ENCODE measurements at places on chromosomes 6 and 20. TPM values are rescaled to one million over a fixed set of nuclear protein-coding genes. Genes with fewer than 3 reads are reported as not detected.
A peak's percentile ranks its signal among the peaks of the same experiment; 100 is the strongest.

Gene ANKEF1
- total RNA-seq = 11.6 TPM

Gene PRRT1
- total RNA-seq = not detected

Gene SLCO4A1
- 162 TPM for total RNA-seq

Gene SPATS1
- not detected for total RNA-seq

Gene STX11
- 1.5 TPM for total RNA-seq

Gene RNF144B
- 4.6 TPM for total RNA-seq

Gene TEAD3
- 15.4 TPM for total RNA-seq

Gene TCP11
- total RNA-seq = 1.7 TPM

Gene ABRACL
- total RNA-seq = 37.6 TPM

Gene MLIP
- total RNA-seq = not detected

GRCh38 chr6:142478117-142478516 is 176.3 kb downstream of the ADGRG6 start:
- DNase-seq = peak; percentile 40
- no peak overlapping the region for H3K4me3 ChIP-seq
- H3K27ac ChIP-seq = no peak overlapping the region
- H3K36me3 ChIP-seq = no peaks in the 10 kb centered on the region
- no peaks in the 10 kb centered on the region for H3K4me1 ChIP-seq

DNA sequence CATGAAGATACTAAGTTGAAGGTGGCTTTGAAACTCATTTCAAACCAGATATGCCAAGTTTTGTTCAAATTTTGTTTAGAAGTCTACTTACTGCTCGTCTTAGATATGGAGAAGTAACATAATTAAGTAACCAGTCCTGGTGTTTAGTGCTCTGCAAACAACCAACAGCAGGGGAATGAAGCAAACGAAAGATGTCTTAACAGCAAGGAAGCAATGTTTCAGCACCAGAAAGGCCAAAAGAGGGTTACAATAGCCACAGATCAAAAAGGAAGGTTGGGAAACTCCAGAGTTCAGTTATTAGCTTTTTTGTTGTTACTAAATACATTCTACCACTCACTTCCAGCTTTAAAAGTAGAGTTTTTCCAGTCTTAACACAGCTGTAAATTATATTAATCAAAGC is 45.1 kb downstream of the LHFPL5 start:
- no peak overlapping the region for H3K27ac ChIP-seq
- DNase-seq = no peak
- peaks cover 74% of the 10 kb centered on the region for H3K36me3 ChIP-seq
- H3K4me1 ChIP-seq = no peaks in the 10 kb centered on the region
- no peak overlapping the region for H3K4me3 ChIP-seq

- H3K27me3 ChIP-seq = no peaks in the 10 kb centered on the region
- DNase-seq = no peak
- H3K36me3 ChIP-seq = no peaks in the 10 kb centered on the region
- no peak overlapping the region for H3K4me3 ChIP-seq
- H3K27ac ChIP-seq = no peak overlapping the region
- H3K4me1 ChIP-seq = no peaks in the 10 kb centered on the region
Observed at GRCh38 chr6:119957195-119957594, 607.6 kb upstream of the MAN1A1 start.

- DNase-seq = peak; percentile 53
- H3K27me3 ChIP-seq = no peaks in the 10 kb centered on the region
- no peak overlapping the region for H3K4me3 ChIP-seq
- H3K27ac ChIP-seq = no peak overlapping the region
- no peaks in the 10 kb centered on the region for H3K4me1 ChIP-seq
Observed at GRCh38 chr6:130843575-130844320, 16.5 kb downstream of the SMLR1 start.

DNA sequence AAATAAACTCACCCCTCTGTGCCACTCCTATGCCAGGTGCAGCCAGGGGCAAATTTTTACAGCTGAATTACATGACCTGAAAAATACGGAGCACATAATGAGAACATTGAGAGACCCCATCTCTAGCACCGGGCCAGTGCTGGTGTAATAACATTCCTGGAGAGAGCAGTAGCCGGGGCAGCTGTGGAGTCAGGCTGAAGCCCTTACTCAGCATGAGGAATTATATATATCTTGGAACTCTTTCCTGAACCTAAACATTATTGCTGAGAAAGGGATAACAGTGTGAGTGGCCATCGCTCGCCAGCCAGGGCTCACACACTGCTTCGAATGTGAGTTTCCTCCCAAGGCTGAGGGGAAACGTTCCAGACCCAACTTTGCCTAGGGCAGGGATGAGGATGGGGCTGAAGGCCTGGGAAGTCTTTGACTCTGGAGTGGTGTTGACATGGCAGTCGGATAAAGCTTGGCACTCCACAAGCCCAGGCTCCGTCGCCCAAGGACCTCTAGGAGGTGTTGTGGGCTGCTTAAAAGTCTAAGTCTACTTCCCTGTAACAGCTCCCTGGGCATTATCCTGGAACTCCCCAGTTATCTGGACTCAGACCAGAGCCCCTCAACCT is 269.8 kb downstream of the CDC5L start:
- no peaks in the 10 kb centered on the region for H3K4me1 ChIP-seq
- no peak for DNase-seq
- H3K27me3 ChIP-seq = no peaks in the 10 kb centered on the region
- H3K4me3 ChIP-seq = no peak overlapping the region

DNA sequence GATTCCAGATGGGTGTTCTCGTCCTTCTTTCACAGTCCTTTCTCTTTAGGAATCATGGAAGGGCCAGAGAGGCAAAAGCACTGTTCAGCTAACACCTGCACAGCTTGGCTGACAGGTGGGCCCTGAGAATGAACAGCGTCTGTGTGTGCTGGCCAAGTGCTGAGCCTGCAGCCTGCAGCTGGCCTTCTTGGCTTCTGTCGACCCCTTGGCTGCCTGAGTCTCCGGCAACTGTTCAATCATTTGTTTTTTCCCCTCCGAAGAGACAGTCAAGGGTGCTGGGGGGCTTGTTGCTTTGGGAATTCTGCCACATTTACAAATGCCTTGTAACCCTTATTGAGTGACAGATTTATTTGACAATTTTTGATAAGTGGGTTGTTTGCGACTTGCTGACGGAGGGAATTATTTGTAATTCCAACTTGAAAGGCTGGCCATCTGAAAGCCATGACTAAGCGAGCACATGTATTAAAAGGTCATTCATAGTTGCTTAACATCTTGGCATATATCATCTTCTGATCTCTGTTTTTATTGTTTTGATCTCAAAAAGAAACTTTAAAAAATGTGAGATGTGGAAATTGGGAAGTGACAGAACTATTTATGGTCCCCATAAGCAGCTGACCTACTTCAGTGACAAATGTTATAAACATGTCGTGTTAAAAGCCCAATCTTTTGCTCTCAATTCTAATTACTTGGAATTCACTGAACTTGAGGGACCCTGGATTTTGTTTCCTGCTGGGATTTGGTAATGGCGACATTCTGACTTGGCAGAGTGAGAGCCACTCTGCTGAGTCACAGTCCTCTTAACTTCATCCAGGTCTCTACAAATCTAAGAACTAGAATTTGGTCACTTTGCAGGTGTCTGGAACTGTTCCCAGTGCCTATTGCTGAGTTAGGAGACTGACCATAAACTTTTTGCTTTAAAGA is 41.9 kb upstream of the FERMT1 start:
- DNase-seq = peak; percentile 44
- no peak overlapping the region for H3K27ac ChIP-seq
- H3K27me3 ChIP-seq = peaks cover 72% of the 10 kb centered on the region
- no peaks in the 10 kb centered on the region for H3K4me1 ChIP-seq

GRCh38 chr6:111794727-111795452 is 78.4 kb downstream of the FYN start:
- H3K27ac ChIP-seq = no peak overlapping the region
- no peak for DNase-seq
- no peak overlapping the region for H3K4me3 ChIP-seq
- no peaks in the 10 kb centered on the region for H3K36me3 ChIP-seq

DNA sequence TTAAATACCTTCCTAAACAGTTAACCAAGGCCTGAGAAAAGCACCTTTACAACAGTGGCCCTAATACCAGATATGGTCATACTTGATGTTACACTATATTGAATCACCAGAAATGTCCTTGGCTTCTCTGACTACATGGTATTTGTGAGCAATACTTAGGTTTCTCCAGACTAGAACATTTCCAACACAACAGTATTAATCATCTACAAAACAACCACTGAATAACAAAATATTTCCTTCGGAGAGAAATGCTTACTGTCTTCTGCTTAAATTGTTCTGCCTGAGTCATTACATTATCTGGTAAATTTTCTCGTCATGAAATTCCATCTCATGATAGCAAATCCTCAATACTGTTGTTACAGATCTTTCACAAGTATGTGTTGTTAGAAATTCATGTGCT is 252.9 kb upstream of the RUNX2 start:
- H3K36me3 ChIP-seq = no peaks in the 10 kb centered on the region
- H3K27ac ChIP-seq = 0 out of 2 replicates have a peak overlapping the region, but pooled peaks have one; percentile 12
- no peaks in the 10 kb centered on the region for H3K27me3 ChIP-seq
- H3K4me1 ChIP-seq = no peaks in the 10 kb centered on the region
- no peak overlapping the region for H3K4me3 ChIP-seq

GRCh38 chr6:64683682-64684081 is 1023.3 kb downstream of the EYS start:
- peak; percentile 30 for DNase-seq
- H3K27me3 ChIP-seq = no peaks in the 10 kb centered on the region
- H3K4me3 ChIP-seq = no peak overlapping the region
- no peaks in the 10 kb centered on the region for H3K36me3 ChIP-seq
- H3K27ac ChIP-seq = peak overlapping the region; percentile 53

- H3K4me1 ChIP-seq = peaks cover 15% of the 10 kb centered on the region
- H3K27me3 ChIP-seq = no peaks in the 10 kb centered on the region
- no peak overlapping the region for H3K4me3 ChIP-seq
- H3K36me3 ChIP-seq = no peaks in the 10 kb centered on the region
- peak; percentile 93 for DNase-seq
Observed at GRCh38 chr6:12545619-12546409, 170.8 kb upstream of the PHACTR1 start.

- DNase-seq = no peak
- peaks cover 7% of the 10 kb centered on the region for H3K4me1 ChIP-seq
- H3K27me3 ChIP-seq = no peaks in the 10 kb centered on the region
- no peak overlapping the region for H3K27ac ChIP-seq
- H3K4me3 ChIP-seq = no peak overlapping the region
Observed at GRCh38 chr20:10633718-10634117, 40.1 kb downstream of the JAG1 start.

DNA sequence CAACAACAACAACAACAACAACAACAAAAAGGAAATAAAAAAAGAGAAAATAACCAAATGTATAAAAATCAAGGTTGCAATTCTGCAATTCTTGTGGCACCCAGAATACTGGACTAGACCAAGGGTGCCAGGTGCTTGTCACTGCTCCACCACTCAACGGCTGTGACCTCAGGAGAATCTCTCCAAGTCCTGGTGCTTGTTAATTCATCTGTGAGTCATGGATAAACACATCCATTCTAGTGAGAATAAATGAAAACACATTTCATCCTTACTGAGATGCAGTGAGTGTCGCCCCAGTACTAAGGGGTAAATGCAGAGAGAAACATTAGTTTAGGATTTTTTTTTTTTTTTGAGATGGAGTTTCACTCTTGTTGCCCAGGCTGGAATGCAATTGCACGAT is 32.0 kb downstream of the HLA-C start:
- H3K4me1 ChIP-seq = peaks cover 9% of the 10 kb centered on the region
- no peak overlapping the region for H3K27ac ChIP-seq
- H3K36me3 ChIP-seq = no peaks in the 10 kb centered on the region
- DNase-seq = peak; percentile 22
- H3K27me3 ChIP-seq = no peaks in the 10 kb centered on the region

DNA sequence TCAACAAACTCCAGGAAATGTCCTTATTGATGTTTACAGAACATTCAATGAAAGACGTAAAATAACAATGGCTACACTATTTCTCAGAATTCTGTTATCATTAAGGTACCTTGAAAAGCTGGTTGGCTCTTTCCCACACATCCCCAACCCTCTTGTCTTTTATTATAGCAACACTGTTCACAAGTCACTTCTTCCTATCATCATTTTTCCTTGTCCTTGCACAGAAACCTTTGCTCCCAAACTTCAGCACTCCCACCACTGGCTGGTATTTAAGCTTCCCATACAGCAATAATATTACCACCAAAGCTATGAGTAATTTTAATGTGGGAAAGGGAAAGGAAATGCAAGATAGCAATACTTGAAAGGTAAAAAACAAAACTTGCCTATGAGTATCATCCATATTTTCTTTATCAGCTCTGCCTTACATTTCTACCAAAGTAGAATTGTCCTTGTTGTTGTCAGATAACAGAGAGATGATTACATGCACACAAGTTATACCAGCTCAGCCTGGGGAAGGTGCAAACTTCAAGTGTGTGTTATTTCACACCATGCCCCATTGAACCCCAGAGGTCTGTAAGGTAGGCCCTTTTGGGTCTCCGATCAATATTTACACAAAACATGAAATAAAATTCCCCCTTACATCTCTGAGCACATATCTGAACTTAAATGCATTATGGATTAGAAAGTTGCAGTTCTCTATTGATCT is 32.2 kb downstream of the ARHGAP18 start:
- H3K27ac ChIP-seq = peak overlapping the region; percentile 40
- no peaks in the 10 kb centered on the region for H3K36me3 ChIP-seq
- no peak overlapping the region for H3K4me3 ChIP-seq
- peaks cover 43% of the 10 kb centered on the region for H3K4me1 ChIP-seq
- DNase-seq = peak; percentile 51
- no peaks in the 10 kb centered on the region for H3K27me3 ChIP-seq

GRCh38 chr6:43945768-43946080 is 175.7 kb downstream of the VEGFA start:
- no peaks in the 10 kb centered on the region for H3K36me3 ChIP-seq
- no peak overlapping the region for H3K27ac ChIP-seq
- H3K4me1 ChIP-seq = no peaks in the 10 kb centered on the region
- no peak for DNase-seq
- H3K4me3 ChIP-seq = no peak overlapping the region
- no peaks in the 10 kb centered on the region for H3K27me3 ChIP-seq

GRCh38 chr6:41570259-41570615 is 24.1 kb downstream of the FOXP4 start:
- H3K4me1 ChIP-seq = no peaks in the 10 kb centered on the region
- no peak overlapping the region for H3K4me3 ChIP-seq
- no peak overlapping the region for H3K27ac ChIP-seq
- H3K27me3 ChIP-seq = no peaks in the 10 kb centered on the region

DNA sequence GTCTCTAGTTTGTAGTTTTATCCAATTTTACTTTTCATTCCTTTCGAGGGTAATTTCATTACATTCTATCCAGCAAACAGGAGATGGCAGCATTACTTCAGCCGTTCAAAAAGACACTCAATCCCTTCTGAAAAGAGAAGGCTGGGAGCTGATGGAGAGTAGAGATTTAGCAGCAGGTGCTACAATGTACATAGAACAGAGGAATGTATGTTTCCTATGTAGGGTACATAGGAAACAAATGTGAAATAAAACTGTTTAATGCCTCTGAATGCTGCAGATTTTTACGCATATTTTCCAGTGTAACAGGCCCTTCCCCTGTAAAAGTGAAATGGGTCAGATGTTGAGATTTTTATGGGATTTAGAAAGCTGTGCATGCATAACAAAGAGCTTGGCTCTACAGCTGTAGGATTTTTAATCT is 16.0 kb downstream of the RPS12 start:
- H3K4me3 ChIP-seq = no peak overlapping the region
- no peak overlapping the region for H3K27ac ChIP-seq
- H3K4me1 ChIP-seq = no peaks in the 10 kb centered on the region
- no peaks in the 10 kb centered on the region for H3K27me3 ChIP-seq
- peak; percentile 60 for DNase-seq

GRCh38 chr6:166766769-166767168 is 139.7 kb upstream of the RPS6KA2 start:
- no peaks in the 10 kb centered on the region for H3K36me3 ChIP-seq
- no peak overlapping the region for H3K4me3 ChIP-seq
- no peaks in the 10 kb centered on the region for H3K4me1 ChIP-seq
- no peak for DNase-seq

All from PC-3 (cell line).